ENCODE measurements at places on chromosomes 1 and 21.

DNA sequence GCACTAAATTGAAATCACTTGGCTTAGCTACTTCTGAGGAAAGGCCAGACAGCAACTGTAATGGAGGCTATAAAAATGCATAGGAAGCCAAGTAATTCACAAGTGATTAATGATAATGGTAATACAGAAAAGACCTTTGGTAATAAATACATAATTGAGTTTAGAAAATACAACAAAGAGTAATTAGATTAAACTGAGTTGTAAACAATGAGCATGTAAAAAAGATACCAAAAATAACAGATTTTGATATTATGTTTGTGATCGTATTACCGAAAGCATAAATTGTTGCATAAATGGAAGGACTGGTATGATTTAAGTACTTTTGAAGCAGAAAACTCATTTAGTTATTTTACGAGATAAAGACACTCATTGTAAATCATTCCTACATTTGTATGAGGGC lies 556.7 kb upstream of the TMPRSS15 start:
- no peak for DNase-seq

DNA sequence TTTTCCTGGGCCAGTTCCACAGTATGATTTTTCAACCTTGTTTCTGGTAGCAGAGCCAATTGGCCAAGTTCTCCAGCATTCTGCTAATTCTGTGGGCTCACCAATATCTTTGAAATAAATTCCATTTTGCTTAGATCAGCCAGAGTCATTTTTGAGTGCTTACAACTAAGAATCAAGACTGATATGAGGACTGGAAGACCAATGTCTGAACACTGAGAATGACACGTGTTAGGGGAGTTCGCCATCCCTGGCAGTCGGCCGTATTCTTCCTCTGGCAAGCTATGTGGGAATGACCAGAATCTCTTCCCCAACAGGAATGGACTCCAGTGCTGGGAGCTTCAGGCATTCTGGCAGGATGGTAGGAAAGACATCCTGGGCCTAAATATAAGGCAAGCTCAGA lies 4.9 kb upstream of the TENT5C start:
- DNase-seq, result no peak

- DNase-seq, result no peak
Measured at GRCh38 chr1:93689521-93690223, 8.0 kb upstream of the BCAR3 start.

DNA sequence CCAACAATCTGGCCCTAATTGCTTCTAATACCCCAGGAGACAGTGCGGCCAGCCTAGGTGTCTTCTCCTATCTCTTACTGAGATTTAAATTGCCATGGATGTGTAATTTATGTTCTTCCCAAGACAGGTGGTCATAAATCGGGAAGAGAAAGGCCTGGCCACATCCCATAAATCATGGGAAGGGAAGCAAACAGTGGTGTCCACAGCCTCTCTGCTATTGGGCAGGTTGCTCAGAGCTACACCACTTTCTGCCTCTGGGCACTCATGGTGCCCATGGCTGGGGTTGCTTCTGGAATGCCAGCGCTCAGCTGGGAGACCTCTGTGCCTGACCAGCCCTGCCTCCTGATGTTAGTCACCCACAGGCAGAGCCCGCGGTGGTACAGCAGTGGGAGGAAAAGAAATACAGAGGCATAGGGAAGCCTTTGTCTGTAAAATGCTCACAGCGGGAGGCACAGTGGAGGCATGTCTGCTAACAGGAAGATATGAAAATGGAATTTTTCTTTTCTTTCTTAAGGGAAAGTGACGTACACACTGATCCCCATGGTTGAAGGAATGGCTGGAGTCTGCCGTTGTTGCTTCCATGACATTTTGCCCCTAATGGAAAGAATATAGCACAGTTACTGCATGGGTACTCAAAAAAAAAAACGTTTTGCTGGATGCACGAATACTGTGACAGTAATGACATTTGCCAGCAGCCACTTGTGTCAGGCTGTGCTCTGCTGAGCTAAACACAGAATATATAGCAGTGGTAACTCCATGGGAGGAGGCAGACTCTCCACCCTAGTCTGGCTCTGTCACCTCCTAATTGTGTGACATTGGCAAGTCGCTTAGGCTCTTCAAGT lies 21.9 kb downstream of the MTARC1 start:
- no peak for DNase-seq

- DNase-seq, result no peak
Measured at GRCh38 chr1:201772178-201772577, 56.8 kb upstream of the IPO9 start.

GRCh38 chr1:29305943-29306342 lies 69.6 kb downstream of the PTPRU start:
- no peak for DNase-seq

- peak; percentile 38 for DNase-seq
Measured at GRCh38 chr21:32687643-32688345, 40.0 kb downstream of the SYNJ1 start.

GRCh38 chr1:170665629-170666028 lies 1.7 kb downstream of the PRRX1 start:
- DNase-seq, result no peak

GRCh38 chr1:246566813-246567645 lies 773 bp downstream of the CNST start:
- DNase-seq, result peak; percentile 79

DNA sequence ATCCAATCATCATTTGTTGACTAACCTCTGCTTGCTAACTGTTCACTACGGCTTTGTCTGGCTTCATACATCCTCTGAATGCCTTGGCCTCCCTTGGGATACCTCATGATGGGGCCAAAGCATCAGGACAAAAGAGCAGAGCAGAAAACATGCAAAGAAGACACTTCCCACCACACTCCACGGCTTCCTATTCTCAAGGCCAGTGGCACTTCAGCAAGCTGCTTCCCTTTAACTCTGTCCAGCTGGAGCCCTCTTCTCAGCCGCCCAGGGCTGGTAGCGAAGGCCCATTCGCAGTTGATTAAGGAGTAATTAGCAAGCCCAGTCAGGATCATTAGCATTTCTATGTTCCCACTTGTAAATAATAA lies 224.3 kb upstream of the FGGY start:
- DNase-seq, result no peak

DNA sequence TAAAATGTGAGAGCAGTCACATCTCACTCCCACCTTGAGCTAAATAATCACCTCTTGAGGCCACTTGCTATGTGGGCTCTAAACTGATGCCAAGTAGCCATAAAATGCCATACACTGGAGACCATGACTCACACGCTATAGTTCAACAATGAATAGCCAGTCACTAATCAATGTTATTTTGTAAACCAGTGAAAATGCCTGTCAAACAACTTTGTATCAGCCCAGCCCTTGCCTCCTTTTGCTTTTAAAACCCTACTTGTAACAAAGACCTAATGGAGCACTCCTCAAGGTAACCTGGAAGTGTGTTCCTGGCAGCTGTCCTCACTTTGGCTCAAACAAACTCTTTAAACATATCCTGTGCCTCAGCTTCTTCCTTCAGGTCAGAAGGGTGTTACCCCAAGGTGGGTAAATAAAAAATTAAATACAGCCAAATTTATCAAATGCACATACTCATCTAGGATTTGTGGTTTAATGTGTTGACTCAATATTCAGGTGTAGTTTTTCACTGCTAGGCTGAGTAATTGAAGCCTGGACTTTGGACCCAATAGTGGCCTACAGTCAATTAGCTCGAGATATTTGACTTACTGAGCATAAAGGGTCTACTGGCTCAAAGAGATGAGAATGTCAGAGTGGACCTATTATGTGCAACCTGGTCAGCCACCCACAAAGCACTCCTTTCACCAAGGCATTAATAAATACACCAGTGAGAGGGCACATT lies 154.3 kb downstream of the COQ8A start:
- no peak for DNase-seq

DNA sequence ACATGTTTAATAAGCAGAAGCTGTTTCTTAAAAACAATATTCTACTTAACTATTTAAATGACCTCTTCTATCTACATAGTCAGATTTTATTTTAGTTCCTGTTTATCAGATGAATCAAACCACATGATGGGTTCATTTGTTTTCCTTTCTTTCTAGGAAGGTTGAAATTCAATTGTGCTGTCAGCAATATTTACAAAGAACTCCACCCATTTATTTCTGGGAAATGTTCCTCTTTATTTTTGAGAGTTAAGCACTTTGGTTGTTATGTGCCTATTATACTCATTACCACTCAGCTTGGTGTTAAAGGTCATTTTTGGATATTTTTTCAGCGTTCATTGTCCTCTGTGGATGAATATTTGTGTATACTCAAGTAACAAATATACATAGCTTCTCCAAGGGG lies 84.9 kb downstream of the C4BPA start:
- peak; percentile 54 for DNase-seq

GRCh38 chr1:217322834-217323233 lies 308.1 kb downstream of the GPATCH2 start:
- DNase-seq, result no peak

GRCh38 chr1:46543761-46544560 lies 7.5 kb downstream of the KNCN start:
- no peak for DNase-seq

- no peak for DNase-seq
Measured at GRCh38 chr1:7418442-7419080, 352.5 kb upstream of the VAMP3 start.

DNA sequence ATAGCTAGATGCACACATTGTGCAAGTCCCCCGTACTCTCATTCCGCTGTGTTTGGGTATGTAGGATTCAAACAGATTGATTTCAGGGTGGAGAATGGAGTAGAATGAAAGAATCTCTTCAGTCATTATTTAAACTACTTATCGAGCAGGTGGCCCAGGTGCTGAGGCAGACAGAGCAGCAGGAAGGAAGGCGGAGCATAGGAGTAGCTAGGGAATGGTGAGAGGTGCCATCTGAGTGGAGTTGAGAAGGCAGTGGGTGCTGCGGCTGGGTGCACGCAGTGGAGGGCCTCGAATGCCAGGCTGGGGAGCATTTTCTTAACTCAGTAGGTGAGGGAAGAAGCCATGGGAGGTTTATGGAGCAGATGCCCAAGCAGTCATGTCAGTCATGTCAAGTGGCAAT lies 45.2 kb upstream of the CD101 start:
- no peak for DNase-seq

- DNase-seq, result peak; percentile 17
Measured at GRCh38 chr1:210568631-210569030, 239.9 kb downstream of the HHAT start.

GRCh38 chr1:229024528-229025130 lies 246.3 kb upstream of the RAB4A start:
- peak; percentile 57 for DNase-seq

DNA sequence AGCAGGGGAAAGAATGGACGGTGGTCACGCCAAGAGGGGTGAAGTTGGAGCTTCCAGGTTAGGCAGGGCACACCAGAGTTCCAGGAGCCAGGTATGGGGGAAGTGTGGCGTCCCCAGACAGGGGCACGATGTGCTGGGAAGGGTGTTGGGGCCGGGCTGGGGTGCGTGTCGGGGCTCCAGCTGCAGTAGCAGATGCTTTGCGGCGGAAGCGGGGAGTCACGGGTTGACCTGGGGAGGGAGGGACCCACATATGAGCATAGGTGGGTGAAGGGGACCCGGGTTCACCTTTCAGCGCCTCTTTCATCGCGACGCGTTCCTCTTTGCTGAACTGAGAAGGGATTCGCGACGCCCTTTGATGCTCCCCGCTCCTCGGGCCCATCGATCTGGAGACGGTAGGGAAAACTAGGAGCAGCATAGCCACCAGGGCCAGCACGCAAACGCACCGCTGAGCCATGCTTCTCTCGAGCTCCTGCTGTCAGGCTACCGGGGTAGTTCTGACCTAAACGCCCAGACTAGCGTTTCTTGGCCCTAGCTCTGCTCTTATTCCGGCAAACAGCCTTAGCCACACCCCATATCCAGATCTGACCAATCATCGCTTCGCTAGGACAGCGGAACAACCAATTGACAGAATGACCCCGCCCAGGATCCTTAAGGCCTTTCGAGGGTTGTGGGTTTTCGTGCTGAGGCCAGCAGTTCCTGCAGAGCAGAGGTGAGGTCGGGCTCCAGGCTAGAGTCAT lies at the start of gene PM20D1:
PM20D1 (minus strand) TSS at position 514 of the 737 bp plus-strand sequence; CDS start at position 454, 60 bp downstream.
- peak; percentile 33 for DNase-seq

- DNase-seq, result no peak
Measured at GRCh38 chr1:117658676-117659075, 52.8 kb downstream of the TENT5C start.

GRCh38 chr1:38608202-38608864 lies 251.2 kb downstream of the RRAGC start:
- peak; percentile 27 for DNase-seq

DNA sequence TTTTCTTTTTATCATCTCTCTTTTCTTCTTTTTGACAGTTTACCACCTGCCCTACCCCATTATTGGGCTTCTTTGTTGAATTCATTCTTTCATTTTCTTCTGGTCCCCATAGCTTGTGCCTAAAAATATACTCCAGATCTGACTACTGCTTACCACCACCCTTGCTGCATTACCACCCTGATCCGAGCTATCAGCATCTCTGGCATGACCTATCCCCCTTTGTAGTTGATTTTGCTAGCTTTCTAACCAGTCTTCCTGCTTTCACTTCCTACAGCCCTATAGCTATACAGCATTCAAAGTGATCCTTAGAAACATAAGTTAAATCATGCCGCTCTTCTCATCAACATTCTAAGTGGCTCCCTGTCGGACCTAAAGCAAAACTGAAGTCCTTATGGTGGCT lies 59.4 kb upstream of the MPC2 start:
- DNase-seq, result no peak

DNA sequence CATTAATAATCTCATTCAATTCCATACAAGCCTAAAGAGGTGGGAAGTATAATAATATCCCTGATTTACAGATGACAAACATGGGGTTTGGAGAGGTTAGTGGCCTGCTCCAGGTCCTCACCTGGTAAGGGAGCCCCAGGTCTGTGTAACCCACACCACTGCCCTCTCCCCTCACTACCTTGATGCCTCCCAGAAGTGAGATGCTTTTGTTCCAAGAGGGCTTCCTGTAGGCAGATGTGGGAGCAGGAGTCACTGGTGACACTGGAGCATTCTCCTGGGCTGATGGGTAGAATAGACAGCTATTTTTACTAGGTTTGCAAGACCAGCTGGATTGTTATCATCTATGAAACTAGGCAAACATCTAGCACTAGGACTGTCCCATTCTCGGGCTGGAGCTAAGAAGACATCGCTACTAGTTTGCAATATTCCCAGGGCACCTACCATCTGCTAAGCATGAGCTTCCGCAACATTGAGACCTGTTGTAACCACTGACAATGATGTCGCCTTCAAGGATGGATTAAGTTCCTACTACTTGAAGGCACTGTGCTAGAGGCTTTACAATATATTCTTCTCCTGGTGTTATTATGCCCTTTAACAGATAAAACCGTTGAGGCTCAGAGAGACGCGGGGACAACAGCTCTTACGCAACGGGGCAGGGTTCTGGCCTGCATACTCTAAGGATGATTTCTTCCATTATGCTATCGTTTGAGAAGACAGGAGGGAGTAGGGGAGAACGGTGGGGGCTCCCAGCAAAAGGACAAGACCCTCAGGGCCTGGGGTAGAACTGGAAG lies 35.0 kb downstream of the BATF3 start:
- no peak for DNase-seq

- DNase-seq, result no peak
Measured at GRCh38 chr1:116949213-116949985, 39.7 kb downstream of the PTGFRN start.

Data from OCI-M1 (cell line).